ENCODE measurements at places on chromosomes 13 and 19.

DNA sequence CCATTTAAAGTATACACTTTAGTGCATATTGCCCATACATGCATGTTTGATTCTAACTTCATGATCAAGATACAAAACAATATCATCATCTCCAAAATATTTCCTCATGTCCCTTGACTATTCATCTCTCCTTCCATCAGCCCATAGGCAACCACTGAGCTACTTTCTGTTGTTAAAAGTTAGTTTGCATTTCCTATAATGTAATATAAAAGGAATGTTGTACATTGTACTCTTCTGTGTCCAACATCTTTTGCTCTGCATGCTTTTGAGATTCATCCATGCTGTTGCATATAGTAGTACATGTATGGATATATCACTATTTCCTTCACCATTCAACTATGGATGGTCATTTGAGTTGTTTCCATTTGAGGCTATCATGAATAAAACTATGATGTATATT is 74.7 kb downstream of the ITGBL1 start:
- no peak for DNase-seq

GRCh38 chr13:83350569-83350968 is 531.7 kb downstream of the SLITRK1 start:
- DNase-seq = no peak

DNA sequence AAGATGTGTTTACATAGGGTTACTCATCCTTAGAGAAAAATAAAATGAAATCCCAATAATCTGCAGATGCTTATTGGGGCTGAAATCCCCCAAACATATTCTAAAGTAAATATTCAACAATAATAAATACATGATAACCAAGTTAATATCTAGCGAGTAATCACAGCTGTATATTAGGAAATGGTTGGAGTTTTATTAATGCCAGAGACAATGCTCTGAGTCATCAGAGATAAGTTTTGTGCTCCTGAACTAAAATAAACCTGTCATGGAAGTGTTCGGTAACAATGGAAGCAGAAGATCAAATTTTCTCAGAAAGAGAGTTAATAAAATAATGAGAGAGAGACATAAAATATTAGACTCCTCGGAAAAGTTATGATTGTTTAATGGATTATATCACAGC is 31.4 kb downstream of the FLT1 start:
- DNase-seq = no peak

- no peak for DNase-seq
These were observed 5.5 kb upstream of the SAE1 start for GRCh38 chr19:47124937-47125668.

- DNase-seq = no peak
These were observed 29.0 kb downstream of the LILRB4 start for GRCh38 chr19:54691582-54692297.
